Thyroid gland (tissue), 4 donors: ENCODE measurements at places on chromosomes 7 and 10.
A peak's percentile ranks its signal among the peaks of the same experiment; 100 is the strongest.

DNA sequence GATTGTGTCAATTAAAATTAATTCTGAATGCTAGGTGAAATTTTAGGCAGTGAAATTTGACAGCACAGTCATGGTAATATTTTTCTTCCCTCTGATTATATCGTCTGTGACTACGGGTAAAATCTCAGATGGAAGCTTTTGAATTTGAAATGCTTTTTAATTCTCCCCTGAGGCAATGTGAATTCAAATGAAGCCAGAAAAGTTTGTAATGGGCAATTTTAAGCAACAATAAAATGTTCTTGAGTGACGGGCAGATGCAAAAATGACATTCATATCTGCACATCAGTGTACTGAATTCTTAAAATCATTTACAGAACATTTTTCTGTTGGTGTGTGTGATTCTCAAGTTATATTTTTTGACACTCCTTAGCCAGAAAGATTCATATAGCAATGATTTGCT, 134.5 kb downstream of the NSUN6 start:
- DNase-seq: no peak

DNA sequence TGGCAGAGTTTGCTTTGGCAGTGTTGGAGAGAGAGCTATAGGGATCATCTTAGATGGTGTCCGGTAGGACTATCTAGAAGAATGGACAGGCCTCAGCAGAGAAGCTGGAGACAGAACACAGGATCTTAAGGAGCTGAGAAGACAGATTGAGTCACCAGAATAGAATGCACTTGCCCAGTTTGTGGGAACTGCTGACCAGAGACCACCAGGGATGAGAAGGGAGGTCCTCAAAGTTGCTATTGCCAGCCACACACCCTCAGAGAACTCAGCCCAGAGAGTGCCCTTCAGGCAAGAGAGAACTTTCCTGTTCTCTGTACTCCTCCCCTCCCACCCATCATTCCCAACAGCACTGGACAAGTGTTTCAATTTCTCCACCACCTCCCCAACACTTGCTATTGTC, 25.3 kb upstream of the GALNT11 start:
- DNase-seq: no peak

- no peak for DNase-seq
Measured at GRCh38 chr7:55629051-55629677, 56.9 kb upstream of the VOPP1 start.

- no peak for DNase-seq
Measured at GRCh38 chr10:30863516-30864210, 168.0 kb downstream of the ZNF438 start.

DNA sequence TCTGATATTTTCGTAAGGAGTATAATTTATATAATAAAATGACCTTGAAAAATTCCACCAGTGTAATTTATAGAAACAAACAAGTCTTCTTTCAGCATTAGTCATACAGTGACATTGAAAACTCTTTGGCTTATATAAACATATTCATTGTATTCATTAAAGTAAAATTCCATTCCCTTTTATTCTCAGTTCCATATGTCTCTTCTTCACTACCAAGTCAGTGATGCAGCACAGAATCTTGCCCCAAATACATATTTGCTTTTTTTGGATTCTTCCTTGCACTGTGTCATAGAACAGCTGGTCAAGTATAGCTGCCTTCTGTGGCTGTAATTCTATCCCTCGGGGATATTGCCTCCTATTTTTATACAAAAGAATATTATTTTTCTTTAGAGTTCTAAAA, 884.5 kb upstream of the POT1 start:
- DNase-seq: no peak

GRCh38 chr7:1993776-1994740, 238.7 kb downstream of the MAD1L1 start:
- DNase-seq: no peak

DNA sequence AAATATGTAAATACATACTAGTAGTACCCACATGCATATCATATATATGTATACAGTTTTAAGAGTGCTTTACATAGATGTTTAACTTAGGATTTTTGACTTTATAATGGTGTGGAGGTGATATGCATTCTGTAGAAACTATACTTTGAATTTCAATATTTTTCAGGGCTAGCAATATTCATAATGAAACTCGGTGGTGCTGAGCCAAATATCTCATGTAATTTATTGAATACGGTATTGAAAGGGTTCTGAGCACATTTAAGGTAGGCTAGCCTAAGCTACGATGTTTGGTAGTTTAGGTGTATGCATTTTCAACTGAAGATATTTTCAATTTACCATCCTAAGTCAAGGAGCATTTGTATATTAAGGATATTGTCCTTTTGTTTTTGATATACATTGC, 36.0 kb downstream of the ZNRF2 start:
- DNase-seq: no peak

DNA sequence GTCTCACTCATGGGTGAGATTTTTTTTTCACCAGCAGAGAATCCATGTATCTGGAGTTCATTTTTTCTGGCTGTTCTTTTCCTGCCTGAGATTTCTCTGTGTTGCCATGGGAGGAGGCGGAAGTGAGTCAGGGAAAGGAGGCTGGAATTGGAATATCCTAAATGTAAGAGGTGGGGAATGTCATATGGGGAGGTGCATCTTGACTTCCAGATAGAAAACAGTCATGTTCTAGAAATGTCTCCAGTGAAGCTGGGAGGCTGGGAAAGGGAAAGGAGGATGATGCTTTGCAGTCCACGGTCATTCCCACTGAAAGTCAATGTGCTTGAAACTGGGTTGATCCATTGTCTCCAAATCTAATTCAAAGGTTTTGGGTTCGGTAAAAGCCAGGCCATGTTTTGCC, 39.7 kb upstream of the HPS1 start:
- no peak for DNase-seq

- DNase-seq: no peak
Measured at GRCh38 chr7:135480966-135481597, 28.8 kb downstream of the CNOT4 start.

DNA sequence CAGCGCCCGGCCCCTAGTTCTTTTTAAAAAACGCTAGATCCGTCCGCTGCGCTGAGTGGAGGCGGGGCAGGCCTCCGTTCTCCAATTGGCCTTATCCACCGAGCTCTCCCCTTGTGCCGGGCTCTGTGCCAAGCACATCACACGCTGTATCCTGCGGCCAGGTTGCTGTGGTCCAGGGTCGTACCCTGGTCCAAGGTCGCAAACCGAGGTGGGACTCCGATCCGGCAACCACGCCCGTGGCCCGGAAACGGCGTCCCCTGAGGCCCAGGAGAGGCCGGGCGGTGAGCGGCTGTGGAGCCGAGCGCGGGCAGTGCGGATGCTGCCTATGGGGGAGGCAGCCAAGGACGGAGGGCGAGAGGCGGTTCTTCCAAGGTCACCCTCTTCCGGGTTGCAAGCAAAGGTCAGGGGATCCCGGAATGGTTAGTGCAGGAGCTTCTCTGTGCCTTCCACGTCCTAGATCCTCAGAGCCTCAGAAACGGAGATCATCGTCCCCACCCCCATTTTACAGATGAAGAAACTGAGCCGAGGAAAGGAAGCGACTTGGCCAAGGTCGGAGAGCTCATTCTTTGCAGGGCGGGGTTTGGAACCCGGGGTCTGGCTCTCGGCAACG, 72.4 kb upstream of the LRRC4 start:
- DNase-seq: peak; percentile 22

GRCh38 chr7:48638041-48638440, 286.3 kb upstream of the CDC14C start:
- no peak for DNase-seq

DNA sequence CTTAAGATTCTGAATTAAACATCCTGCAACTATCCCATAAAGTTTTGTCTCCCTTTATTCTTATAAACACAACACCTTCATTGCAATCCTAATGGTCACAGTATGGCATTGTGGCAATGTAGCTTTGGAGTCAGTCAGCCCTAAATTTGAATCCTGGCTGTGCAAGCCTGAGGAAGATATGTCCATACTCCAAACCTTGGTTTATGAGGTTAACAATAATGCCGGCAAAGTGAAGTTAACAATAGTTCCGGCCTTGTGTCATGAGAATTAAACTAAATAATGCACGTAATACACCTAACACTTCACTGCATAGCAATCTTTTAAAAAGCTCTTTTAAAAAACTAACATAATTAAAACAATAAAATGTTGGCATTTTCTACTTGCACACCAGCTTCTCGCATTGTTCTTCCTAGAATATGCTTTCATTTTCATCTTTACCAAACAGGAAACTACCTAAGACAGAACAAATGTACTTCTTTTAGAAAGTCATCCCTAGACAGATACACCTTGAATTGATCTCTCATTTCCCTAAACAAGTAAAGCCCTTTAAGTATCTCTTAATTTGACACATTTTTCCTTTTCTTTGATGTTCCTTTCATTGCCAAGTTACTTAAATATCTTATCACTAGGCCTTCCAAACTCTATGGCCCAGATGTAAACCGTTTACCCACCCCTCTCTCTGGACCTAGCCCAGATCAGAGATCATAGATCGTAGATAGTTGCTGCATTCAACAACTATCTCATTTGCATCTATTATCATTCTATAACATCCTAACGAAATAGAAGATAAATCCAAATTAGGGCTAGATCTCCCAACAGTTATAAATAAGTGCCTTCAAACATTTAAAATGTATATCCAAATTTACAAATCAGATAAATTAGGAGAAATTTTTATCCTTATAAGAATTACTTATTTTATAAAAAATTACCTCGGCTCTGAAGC, 66.7 kb downstream of the CREB3L2 start:
- no peak for DNase-seq

- DNase-seq: no peak
Measured at GRCh38 chr7:131649003-131649541, 92.6 kb upstream of the PODXL start.

DNA sequence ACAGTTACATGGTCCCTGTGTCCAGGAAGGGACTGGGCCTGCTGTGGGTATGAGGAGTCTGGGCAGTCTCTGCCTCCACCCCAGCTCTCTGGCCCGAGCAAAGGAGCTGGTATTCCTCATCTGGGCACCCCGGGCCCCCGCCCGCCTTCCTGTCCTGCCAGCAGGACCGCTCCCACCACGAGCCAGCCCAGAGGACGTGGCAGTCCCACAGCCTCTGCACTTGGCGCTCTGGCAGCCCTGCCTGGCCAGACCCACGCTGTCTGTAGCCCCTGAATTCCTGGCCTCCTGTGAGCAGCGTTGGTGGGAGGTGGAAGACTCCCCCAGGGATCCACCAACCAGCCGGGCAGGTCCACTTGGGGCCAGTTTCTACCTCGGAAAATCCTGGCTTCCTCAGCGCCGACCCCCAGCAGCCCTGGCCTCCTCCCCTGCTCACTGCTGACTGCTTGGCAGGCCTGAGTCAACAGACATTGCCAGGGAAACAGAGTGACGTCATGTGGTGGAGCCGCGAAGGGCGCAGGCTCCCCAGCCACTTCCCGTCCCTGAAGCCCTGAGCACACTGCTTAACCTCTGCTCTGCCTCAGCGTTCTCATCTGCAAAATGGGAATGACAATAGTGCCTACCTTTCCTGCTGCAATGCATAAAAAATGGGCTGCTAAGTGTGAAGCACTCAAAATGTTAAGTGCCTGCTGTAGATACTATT, 21.6 kb upstream of the LIMK1 start:
- DNase-seq: peak; percentile 88

- DNase-seq: no peak
Measured at GRCh38 chr7:77831481-77831880, 32.9 kb downstream of the PHTF2 start.

DNA sequence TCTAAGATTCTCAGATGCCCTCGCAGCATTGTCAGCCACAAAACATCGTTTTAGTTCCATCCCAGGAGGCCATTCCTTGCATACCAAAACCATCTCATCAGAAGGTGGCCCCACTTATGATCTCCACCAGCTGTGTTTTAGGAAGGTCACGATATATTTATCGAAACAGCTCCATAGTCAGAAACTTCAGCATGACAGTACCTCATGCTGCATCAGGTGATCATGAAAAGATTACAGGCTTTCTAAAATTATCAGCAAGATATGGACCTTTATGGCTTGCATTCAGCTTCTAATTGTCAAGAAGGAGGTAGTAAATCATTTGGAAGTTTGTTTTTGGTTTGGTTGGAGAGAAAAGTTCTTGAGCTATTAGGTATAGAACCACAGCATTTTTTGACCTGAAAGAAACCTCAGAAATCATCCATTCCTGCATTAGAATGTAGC, 20.0 kb downstream of the JAZF1 start:
- DNase-seq: no peak
